Activated CD4-positive, alpha-beta T cell treated with anti-CD3 and anti-CD28 coated beads, Interleukin-2, amount 50 U/mL, for 1 hour (primary cell): ENCODE measurements at places on chromosomes 1 and 21.

DNA sequence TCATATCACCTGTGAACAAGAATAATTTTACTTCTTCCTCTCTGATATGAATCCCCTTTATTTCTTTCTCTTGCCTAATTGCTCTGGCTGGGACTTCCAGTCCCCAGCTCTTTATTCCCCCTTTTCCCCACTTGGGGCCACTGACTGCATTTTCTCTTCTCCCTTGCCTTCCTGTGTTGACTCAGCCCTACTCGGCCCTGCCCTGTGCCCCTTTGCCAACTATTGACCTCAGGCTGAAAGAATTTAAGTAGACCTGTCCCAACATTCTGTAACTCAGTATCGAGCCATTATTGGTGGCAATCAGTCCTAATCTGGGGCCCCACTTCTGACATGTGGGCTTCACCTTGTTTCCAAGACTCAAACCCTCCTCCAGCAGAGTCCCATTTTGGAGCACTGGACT lies 60.6 kb upstream of the STUM start:
- no peak for DNase-seq

DNA sequence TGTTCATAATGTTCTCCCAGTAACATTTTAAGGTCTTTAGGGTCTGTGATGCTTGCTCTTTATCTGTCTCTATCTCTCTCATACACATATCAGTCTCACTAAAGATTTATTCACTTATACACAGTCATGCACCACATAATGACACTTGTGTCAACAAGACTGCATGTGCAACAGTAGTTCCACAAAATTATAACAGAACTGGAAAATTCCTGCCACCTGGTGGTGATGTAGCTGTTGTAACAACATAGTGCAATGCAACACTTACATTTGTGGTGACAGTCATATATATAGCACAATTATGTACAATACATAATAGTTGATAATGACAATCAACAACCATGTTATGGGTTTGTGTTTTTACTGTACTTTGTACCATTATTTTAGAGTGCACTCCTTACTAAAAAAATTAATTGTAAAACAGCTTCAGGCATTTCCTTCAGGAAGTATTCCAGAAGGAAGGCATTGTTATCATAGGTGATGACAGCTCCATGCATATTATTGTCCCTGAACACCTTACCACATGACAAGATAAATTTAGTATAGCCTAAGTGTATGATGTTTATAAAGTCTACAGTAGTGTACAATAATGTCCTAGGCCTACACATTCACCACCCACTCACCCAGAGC lies 8.1 kb downstream of the TDRD5 start:
- no peak for DNase-seq

DNA sequence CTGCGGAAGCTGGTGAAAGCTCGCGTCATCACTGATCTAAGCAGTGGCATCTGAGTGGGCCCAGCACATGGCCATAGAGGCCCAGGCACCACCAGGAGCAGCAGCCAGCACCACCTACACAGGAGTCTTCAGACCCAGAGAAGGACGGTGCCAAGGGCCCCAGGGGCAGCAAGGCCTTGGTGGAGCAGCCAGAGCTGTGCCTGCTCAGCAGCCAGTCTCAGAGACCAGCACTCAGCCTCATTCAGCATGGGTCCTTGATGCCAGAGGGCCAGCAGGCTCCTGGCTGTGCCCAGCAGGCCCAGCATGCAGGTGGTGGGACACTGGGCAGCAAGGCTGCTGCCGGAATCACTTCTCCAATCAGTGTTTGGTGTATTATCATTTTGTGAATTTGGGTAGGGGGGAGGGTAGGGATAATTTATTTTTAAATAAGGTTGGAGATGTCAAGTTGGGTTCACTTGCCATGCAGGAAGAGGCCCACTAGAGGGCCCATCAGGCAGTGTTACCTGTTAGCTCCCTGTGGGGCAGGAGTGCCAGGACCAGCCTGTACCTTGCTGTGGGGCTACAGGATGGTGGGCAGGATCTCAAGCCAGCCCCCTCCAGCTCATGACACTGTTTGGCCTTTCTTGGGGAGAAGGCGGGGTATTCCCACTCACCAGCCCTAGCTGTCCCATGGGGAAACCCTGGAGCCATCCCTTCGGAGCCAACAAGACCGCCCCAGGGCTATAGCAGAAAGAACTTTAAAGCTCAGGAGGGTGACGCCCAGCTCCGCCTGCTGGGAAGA lies 3.2 kb upstream of the ARTN start:
- no peak for DNase-seq

DNA sequence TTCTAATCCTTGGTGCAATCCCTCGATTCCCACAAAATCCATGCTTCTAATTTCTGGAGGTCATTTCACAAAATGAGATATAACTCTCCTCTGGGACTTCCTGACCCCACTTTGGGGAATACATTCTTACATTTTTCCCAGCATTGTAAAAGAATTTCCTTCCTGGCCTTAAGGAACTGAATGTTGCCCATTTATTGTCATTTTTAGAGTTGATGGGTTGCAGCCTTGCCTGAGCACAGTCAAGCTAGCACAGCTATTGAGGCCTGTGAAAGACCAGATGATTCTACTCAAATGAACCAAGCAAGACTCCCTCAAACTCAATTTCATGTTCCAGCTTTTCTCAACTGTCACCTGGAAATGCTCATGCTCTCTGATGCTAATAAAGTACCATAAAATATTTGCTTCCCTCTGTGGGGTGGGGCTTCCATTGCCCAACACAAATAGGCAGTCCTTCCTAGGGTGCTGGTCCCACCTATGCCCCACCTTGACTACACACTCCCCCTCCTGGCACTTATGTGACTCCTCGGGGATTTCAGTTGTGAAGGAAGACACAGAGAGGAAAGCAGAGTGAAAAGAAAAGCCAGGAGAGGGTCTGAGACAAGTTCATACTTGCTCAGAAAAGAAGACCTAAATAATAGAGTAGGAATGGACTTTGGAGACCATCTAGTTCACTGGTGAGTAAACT lies 24.0 kb upstream of the CDC7 start:
- no peak for DNase-seq

DNA sequence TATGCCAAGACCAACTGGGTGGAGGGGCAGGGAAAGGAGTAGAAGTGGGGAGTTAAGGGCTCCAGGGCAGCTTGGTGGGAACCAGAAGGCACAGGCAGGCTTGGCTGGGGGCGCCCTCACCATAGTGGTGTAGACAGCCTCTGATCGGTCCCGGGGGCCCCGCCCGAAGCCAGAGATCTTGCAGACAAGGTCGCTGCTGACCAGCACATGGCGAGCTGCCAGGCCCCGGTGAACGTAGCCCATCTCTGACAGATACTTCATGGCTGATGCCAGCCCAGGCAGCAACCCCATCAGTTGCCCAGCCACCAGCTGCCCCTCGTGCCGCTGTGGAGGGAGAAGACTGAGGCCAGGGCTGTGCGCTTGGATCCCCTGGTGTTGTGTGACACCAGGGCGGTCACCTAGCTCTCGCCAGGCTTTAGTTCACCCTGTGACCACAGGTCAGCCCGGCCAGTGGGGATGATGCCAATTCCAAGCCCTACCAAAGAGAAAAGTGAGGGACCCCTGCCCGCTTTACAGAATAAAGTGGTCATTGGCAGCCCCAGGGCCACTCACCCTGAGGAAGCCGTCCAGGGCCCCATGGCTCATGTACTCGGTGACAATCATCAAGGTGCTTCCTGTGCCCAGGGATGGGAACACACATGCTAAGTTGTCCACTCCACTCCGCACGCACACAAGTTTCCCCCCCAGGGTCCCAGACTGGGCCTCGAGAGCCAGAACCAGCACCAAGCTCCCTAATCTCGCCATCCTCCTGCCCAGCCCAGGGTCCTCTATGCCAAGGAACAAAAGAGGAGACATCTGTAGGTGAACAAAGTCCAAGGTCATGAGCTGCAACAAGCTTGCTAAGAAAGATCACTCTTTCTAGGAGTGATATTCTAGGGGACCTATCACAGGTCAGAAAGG lies 28.2 kb downstream of the CDCA8 start:
- no peak for DNase-seq

DNA sequence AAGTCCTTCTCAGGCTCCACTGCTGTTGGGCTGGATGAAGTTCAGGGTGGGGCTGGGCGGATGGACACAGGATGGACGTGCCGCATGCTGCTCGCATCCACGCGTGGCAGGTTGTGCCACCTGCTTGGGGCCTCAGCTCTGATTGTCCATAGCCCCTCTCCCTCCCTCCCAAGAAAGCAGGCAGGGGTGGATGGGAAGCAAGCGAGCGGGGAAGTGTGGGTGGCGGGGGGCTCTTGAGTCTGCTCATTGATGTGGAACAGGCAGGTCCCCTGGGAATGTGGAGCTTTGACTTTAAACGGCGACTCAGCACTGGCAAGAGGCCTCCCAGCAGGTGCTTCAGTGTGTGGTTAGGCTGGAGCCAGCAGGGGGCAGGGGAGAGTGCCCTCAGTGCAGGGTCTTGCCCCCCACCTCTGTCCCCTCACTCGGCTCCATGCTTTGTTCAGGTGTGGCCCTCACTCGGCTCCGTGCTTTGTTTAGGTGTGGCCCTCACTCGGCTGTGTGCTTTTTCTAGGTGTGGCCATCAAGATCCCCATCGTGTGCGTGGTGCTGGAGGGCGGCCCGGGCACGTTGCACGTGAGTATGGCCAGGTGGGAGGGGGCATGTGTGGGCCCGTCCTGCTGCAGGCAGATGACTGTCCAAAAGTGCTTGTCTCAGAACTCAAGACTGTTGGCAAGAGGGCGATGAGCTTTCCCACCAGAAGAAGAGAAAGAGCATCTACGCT lies 23.9 kb downstream of the TRPM2 start:
- DNase-seq: no peak
